Stimulated activated CD8-positive, alpha-beta memory T cell treated with anti-CD3 and anti-CD28 coated beads, Interleukin-2, amount 100 ng/mL, for 1 hour (primary cell): ENCODE measurements at places on chromosomes 3 and 15.

DNA sequence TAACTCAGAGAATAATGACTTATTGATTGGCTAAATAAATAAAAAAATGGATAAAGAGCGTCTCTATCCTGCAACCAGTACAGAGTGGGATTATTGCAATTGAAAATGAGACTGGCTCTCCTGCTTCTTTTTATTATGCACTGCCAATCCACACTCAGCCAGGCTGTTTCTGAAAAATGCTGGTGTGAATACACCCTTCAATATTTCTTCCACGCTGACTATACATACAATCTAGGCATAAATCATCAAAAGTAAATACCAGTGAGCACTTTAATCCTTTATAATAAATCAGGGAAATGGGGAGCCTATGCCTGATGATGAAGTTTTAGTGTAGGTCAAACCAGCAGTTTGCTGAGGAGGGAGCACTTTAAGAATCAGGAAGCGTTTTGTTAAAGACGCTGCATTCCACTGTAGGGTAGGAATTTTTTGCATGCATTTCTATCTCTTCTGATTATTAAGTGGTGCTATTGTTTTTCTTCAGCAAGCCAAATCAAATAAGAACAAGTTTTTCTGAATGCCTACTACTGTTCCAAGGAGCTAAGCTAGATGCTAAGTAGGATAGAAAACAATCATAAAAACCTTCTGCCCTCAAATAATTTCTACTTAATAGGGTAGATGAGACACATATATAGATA, 781.5 kb downstream of the TBL1XR1 start:
- no peak for DNase-seq

- DNase-seq, result no peak
Measured at GRCh38 chr15:68053001-68053400, 1.1 kb upstream of the PIAS1 start.

- DNase-seq, result no peak
Measured at GRCh38 chr3:123706871-123707270, 122.0 kb upstream of the HACD2 start.

GRCh38 chr3:181455276-181455675, 256.4 kb upstream of the SOX2 start:
- DNase-seq, result no peak

GRCh38 chr3:46670000-46670890, 23.2 kb downstream of the ALS2CL start:
- DNase-seq, result no peak

- DNase-seq, result no peak
Measured at GRCh38 chr3:107705046-107705445, 182.3 kb downstream of the BBX start.
